ENCODE measurements at places on chromosomes 4 and X.

DNA sequence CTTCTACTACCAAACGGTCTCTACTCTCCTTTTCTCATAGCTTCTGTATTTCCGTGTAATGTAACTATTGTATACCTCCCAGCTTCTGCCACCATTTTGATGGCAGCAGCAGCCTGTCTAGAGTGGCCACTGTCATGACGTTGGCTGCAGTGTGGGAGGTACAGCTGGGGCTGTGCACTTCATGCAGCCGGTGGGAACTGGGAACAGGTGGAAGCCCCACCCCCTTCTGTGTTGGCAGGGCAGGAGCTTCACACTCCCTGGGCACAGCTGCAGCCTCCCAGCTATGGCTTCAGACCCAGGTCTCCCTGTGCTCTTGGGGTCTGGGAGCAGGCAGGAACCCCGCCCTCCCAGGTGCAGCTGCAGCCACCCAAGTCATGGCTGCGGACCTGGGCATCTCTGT, 49.8 kb upstream of the SEC24B start:
- no peak for DNase-seq

GRCh38 chrX:107701493-107702121, 73.3 kb downstream of the PRPS1 start:
- DNase-seq: no peak

DNA sequence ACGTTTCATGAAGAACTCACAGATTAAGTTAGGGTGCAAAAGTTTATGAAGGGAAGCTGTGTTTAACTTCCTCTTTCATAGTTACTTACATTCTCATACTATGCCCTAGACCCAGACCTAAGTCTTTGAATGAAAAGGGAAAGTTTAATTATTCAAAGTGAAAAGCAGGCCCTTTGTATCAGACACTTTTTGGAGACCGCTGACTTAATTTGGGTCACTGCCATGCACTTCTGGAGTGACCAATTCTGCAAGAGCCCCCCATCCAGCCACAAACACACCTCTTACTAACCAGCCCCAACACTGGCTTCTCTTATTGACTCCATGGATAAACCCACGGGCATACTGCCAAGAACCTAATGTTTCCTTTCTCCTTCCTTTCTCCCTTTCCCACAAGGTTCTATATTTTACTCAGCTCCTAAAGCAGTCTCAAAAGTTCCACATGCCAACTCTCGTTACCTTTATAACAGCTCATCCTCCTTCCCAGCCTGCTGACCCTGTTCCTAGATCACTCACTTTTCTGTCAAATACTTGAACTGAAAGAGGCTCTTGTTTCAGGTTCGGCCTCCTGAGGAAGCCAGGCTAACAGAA, 34.5 kb downstream of the ABCE1 start:
- no peak for DNase-seq

DNA sequence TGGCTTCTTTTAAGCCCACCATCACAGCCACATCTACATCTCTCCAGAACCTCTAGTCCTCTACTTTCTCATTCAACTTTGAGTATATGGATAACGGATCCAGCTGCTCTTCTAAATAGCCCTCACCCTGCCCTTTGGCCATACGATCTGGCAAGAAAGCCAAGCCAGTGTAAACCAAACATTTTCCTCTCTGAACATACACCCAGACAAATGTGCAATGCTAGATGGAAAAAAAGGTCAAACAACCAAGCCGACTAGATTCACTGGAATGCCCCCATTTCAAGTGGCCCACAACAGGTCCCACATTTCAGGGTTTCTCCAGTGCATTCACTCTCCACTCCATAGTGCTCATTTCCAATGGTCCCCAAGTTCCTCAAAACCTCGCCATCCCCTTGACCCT, 24.0 kb downstream of the USP46 start:
- DNase-seq: no peak

DNA sequence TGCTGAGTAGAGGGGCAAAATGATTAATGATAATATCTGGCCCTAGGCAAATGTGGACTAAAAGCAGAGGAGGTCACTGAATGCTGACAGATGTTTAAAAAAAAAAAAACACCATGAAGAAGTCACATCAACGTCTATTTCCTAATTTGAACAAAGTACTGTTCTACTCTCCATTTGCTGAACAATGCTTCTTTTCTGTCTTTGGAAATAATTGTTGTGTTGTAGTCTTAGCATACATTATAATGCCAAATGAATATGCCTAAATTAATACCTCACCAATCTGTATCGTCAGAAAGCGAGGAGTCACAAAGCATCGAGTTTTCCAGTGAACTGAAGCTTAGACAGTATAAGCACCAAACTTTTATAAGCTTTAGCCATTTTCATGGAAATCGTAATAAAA, 140.9 kb upstream of the JADE1 start:
- DNase-seq: no peak

- no peak for DNase-seq
Observed at GRCh38 chr4:30718021-30718542, 2.1 kb upstream of the PCDH7 start.

DNA sequence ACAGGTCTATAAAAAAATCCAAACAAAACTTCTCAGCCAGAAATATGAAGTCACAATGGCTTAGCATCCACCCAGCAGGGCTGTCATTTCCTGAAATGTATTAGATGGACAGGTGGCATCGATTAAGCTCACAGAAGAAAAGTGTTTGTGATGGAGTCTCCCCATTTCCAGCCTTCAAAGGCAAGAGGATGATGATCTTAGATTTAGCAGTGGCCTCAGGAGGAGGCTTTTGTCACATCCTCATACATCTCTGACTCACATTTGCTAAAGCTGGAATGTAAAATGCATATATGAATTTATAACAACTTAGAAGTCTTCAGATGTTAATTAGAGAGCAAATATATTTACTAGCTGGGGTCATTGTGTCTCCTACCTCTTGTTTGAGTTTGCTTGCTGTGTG, 441.9 kb downstream of the SPRY1 start:
- no peak for DNase-seq

DNA sequence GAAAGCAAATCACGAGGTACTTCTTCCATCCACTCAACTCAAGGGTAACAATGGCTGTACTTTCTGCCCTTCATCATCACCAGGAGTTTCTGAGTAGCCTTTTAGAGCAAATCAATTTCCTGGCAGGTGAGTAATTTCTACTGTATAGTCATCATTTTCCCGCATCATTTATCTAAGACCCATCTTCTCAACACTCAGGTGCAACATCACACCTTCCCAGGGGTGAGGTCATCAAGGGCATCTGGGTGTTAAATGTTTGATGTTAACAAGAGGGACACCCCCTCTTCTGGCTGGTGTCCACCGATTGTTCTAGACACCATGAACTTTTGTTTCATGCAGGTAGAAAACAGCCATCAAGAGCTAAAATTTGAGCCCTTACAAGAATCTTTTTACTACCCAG, 313.4 kb upstream of the MAGEB2 start:
- no peak for DNase-seq

DNA sequence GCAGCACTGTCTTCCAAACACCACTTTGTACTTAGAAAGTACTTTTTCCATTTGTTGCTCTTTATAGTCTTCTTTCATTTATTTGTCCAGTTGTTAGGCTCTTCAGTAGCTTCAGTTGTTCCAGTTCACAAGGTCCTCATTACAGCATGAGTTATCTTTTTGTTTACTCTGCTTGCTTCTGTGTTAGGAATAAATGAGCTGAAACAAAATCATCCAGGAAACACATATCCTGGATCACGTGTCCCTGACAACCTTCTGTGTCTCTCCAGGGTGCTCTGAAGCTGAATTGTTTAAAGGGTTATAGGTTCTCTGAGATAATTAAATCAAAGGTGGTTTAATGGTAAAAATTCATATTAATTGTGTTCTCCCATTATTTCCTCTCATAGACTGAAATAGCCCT, 19.9 kb upstream of the KLHL8 start:
- DNase-seq: no peak

DNA sequence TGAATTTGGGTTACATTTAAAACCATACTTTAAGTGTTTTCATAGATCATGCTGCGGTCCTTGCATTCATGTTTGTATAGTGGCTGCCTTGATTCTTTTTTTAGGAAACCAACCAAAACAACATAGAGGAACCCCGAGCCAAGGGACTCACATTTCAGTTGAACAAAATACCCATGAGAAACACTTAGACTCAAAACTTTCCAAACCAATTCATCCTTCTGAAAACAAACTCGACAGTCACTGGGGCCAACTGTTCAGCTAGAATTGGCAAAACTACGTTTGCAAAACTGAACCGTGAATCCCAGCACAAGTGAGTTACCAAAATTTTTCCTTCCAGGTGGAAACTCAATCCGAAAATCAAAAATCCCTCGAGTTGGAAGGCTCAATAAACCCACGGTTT, 1.4 kb downstream of the ADGRA3 start:
- DNase-seq: no peak

DNA sequence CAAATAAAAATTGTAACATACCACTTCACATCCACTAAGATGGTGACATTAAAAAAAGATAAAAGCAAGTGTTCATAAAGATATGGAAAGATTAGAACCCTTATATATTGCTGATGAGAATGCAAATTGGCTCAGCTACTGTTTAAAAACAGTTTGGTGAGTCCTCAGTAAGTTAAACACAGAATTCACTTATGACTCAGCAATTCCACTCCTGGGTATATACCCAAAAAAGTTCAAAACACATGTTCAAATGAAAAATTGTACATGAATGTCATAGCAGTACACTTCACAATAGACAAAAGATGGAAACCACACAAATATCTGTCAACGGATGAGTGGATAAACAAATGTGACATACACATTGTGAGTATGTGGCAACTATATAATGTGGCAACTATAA, 39.0 kb downstream of the GABRA3 start:
- DNase-seq: no peak

- DNase-seq: no peak
Observed at GRCh38 chr4:71540749-71541269, 202.0 kb downstream of the SLC4A4 start.

- peak; percentile 73 for DNase-seq
Observed at GRCh38 chr4:153471698-153472093, 5.5 kb downstream of the TMEM131L start.

DNA sequence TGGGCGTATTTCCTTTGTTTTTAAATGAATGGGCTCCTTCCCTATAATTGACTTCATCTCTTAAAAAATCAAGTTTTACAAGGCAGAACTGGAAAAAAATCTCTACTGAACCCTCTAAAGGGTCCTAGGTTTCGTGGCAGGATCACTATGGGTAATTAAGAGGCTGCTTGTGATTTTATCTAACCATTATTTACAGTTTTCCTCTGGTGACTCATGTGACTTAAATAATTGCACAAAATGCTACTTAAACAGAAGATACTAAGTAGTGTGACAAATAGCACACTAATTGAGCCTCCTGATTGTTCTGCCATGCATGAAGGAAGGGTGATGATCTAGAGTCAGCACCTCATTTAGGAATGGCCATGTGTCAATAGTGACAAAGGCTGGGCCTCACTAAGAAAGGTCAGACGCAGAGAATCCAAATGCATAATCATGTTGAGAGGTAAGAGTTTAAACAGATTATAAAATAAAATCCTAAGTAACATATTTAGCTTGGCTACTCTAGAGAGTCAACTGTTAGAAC, 35.5 kb downstream of the OFD1 start:
- DNase-seq: no peak

DNA sequence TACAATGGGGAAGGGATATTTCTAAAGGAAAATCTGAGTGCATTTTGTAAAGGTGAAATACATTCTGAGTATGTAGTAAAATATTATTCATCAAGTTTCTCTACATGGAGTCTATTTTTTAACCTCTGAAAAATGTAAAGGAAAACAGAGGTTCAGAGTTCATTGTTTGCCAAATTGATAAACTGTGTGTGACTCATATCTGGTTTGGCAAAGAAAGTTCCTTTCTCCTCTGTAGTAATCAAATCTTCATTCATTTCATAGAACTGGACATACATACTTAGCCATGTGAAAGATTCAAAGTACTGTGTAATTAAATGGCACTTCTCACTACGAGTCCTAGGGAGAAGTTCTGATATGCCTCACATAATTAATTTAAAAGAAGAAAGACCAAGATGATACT, 61.6 kb downstream of the HPGD start:
- no peak for DNase-seq

GRCh38 chrX:53316111-53316859, 34.9 kb upstream of the IQSEC2 start:
- no peak for DNase-seq

- DNase-seq: no peak
Observed at GRCh38 chr4:166049036-166049435, 176.0 kb downstream of the TLL1 start.

DNA sequence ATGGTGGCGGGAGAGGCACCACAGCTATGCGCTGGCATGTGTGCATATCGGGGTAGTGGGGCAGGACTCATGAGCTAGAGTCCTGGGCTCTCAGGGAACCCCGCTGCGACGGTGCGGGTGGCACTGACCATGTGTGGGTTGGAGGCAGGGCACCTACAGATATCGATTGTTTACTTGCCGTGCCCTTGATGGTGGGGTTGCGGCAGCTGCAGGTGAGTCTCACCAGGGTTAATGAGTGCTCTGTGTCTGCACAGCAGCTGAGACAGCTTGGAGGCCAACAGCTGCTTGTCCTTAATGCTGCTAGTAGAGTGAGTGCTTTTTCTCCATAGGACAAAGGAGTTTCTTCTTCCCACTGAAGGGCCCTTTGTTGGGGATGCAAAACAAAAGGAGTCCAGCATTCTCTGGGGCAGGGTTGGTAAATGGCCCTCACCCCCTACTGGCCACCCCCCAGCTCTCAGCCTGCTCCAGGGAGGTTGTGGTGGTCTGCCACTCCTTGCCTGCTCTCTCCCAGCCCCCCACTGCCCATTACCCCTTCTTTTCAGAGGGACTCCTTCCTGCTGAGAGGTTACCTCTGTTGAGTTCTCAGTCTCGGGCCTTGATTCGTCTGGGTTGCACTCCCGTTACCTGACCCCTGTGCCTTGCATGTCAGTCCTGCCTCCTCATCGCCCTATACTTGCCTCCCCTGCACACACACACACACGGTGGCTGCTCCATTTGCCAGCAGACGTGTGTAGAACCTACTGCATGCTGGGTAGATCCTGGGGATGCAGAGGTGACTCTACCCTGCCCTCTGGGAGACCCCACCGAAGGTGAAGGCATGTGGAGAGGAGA, 52.8 kb downstream of the TBC1D14 start:
- no peak for DNase-seq

GRCh38 chr4:123943976-123944375, 547.4 kb downstream of the SPRY1 start:
- no peak for DNase-seq

DNA sequence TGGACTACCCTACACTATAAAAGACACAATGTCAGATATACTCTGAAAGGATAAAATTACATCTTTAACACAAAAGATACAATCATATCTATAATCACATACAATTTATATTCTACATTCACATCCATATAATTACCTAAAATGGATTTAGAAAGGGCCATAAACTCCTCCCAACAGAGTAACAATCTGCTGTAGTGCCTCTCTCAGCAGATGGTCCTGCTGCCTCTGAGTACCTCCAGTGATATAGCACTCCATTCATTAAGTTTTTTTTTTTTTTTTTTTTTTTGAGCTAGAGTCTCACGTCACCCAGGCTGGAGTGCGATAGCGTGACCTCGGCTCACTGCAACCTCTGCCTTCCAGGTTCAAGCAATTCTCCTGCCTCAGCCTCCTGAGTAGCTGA, 7.4 kb downstream of the ANKRD37 start:
- no peak for DNase-seq

Measured in CD4-positive, alpha-beta T cell treated with Interleukin-2 at 100 ng/mL for 4 hours (primary cell).